HCT116 (cell line): ENCODE measurements at places on chromosomes 1 and 21.
A peak's percentile ranks its signal among the peaks of the same experiment; 100 is the strongest.

DNA sequence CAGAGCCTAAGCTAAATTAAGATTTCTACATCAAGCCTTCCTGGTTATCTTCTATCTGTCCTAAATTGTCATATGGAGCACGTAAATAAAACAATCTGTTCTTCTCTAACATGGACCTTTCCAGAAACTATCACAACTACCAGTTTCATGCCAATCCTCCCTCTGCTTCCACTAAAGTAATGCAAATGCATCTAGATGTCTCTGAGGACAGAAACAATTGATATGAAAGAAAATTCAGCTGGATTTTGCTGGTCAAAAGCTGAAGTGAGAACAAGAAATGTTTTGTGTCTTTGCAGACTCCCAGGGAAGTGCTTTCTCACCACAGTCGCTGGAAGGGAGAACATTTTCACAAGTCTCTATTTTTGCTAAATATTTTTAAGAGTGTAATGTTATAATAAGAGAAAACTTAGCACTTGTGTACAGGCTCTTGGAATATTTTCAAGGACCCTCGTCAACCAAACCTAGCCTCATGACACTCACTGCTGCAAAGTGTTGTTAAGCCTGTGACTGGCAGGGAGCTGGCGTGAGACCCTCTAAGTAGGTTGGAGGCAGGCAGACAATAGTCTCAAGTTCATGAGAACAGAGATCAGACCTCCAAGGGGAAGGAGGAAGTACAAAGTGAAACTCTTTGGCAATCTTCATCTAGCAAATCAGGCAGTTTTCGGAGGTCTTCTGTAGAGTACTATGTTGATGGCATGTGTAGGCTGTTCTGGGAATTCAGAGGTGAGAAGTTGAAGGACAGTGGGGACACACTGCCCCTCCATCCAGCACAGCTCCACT is 38.8 kb downstream of the DNASE2B start:
- H3K27me3 ChIP-seq: no peaks in the 10 kb centered on the region
- H3K4me3 ChIP-seq: no peak overlapping the region
- H3K27ac ChIP-seq: no peak overlapping the region

DNA sequence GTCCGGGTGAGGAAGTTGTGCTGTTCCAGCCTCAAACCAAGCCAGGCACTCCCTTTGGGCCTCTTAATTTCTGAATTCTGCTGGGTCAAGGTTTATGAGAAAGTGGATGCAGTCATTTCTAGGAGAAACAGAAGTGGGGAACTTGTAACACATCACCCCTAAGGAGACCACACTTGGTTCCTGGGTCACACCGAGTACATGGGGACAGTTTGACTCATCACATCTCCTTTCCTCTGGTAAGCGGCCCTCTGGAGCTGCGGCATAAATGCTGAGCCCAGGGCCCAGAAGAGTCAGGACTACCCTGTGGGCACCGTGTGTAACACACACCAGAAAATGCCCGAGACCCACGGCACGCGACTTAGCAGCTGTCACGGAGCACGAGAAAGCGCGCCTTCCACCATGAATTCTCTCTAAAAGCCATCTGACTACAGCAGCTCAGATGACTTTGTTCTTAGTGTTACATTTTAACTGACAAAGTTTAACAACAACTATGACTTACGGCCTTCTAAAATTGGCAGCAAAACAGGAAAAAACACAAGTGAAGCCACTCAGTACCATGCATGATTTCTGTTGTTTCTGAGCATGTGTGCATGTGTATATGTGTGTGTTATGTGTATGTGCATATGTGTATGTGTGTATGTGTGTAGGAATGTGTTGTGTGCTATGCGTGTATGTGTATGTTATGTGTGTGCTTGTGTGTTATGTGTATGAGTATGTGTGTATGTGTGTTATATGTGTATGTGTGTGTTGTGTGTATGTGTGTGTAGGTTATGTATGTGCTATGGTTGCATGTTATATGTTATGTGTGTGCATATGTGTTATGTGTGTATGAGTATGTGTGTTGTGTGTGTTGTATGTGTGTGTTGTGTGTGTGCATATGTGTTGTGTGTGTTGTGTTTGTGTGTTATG is 50.8 kb downstream of the TOMM20 start:
- no peak overlapping the region for H3K27ac ChIP-seq
- H3K27me3 ChIP-seq: no peaks in the 10 kb centered on the region; the same call in 1 of the 2 replicates
- H3K4me3 ChIP-seq: no peak overlapping the region
- no peaks in the 10 kb centered on the region for H3K36me3 ChIP-seq
- DNase-seq: no peak

DNA sequence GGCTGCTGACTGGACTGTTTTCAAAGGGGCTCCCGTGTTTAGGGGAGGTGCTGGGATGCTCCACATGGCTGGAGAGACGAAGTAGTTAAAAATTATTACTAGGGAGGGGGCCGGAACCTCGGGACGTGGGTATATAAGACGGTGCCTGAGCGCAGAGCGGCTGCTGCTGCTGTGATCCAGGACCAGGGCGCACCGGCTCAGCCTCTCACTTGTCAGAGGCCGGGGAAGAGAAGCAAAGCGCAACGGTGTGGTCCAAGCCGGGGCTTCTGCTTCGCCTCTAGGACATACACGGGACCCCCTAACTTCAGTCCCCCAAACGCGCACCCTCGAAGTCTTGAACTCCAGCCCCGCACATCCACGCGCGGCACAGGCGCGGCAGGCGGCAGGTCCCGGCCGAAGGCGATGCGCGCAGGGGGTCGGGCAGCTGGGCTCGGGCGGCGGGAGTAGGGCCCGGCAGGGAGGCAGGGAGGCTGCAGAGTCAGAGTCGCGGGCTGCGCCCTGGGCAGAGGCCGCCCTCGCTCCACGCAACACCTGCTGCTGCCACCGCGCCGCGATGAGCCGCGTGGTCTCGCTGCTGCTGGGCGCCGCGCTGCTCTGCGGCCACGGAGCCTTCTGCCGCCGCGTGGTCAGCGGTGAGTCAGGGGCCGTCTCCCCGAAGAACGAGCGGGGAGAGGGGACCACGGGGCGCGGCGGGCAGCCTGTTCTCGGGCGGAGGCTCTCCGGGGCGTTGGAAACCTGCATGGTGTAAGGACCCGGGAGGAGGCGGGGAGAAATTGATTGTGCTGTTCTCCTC is at the start of gene CHODL:
Gene CHODL (plus strand): TSS at position 163 of the 793 bp plus-strand sequence. CDS start 391 bp downstream, at position 554.
- H3K27ac ChIP-seq: no peak within 1 kb of the TSS
- no peak within 1 kb of the TSS for H3K4me3 ChIP-seq
- no peaks in the 10 kb centered on the region for H3K4me1 ChIP-seq
- DNase-seq: no peak
- H3K36me3 ChIP-seq: no peaks in the 10 kb centered on the region

DNA sequence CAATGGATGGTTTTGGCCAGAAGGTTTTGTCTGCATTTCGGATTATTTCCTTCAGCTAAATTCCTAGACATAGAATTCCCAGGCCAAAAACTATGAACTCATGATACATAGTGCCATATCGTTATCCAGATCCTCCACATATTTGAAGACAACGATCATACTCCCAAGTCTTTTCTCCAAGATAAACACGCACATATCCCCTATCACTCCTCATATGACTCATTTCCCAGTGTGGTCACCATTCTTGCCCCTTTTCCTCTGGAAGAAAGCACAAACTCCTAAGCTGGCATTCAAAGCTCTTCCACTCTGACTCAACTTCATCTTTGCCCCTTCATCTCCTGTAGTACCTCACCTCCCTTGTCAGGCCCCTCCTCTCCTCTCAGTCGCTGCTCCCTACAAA is 277.6 kb downstream of the PLPP3 start:
- no peaks in the 10 kb centered on the region for H3K36me3 ChIP-seq
- DNase-seq: no peak
- H3K27me3 ChIP-seq: no peaks in the 10 kb centered on the region
- H3K4me3 ChIP-seq: no peak overlapping the region

DNA sequence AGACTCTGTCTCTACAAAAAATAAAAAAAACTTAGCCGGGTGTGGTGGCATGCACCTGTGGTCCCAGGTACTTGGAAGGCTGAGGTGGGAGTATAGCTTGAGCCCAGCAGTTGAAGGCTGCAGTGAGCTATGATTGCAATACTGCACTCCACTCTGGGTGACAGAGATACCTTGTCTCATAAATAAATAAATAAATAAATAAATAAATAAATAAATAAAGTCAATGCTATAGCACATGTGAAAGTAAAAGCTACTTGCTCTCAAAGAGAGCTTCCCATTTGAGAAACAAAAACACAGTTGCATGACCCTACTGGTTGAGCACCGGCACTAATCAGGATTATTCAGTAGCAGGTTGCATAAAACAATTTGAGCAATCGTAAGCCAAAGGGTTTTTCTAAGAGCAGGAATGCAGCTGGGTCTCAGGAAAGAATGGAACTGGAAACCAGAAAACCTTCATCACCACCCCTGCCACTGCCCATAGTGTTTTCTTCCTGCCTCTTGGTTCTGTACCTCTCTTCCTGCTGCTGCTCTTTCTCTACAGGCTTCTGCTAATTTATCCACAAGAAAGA is 29.3 kb upstream of the DNAH14 start:
- no peak for DNase-seq
- H3K27ac ChIP-seq: no peak overlapping the region
- no peaks in the 10 kb centered on the region for H3K36me3 ChIP-seq
- no peaks in the 10 kb centered on the region for H3K4me1 ChIP-seq

DNA sequence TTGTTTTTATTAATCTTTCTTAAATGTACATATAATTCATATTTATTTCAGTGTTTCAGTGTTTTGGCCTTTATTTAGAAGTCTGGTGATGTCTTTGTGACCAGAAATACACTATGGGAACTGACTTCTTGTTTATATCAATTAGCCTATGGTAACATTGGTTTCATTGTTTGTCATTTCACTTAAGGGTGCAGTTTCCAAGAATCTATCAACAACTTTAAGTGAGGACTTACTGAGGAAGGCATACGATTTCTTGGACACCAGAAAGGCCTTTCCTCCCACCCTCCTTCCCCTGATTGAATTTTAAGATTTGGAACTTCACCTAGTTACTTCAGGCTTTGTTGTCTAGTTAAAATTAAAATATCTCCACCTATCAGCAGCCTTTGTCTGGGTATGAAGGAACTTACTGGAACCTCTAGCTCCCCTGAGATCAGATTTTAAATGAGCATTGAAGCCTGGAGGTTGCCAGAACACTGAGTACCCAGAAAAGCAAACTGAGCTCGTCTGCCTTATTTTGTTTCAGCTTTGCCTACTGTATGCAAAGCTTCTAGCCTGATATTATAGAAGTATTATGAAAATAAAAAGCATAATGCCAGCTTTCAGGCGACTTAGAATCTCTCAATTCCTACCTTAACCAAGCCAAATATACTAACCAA is 34.2 kb downstream of the HLCS start:
- H3K36me3 ChIP-seq: 0 out of 2 replicates have a peak, but pooled peaks cover 3% of the 10 kb centered on the region
- no peaks in the 10 kb centered on the region for H3K27me3 ChIP-seq
- DNase-seq: no peak
- no peak overlapping the region for H3K27ac ChIP-seq
- H3K4me3 ChIP-seq: no peak overlapping the region
- H3K4me1 ChIP-seq: no peaks in the 10 kb centered on the region

DNA sequence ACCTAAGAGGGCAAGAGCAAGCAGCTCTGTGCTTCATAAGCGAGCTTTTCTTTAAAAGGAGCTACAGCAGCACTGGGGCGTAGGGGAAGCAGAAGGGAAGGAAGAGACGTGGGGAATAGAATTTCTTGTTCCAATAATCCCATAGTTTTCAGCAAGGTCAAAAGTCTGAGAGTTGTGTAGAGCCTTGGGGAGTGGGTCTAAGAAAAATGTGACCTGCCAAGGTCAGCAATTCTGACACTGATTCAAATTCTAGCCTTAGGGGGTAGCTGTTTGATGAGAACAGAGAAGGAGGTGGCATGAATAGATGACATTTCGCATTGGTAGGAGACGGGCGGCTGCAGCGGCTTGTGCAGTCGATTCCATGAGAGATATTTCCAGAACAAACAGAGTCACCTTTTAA is 22.4 kb downstream of the PRRX1 start:
- H3K4me1 ChIP-seq: no peaks in the 10 kb centered on the region
- no peak overlapping the region for H3K27ac ChIP-seq
- H3K4me3 ChIP-seq: no peak overlapping the region
- no peaks in the 10 kb centered on the region for H3K27me3 ChIP-seq
- DNase-seq: no peak
- H3K36me3 ChIP-seq: no peaks in the 10 kb centered on the region

DNA sequence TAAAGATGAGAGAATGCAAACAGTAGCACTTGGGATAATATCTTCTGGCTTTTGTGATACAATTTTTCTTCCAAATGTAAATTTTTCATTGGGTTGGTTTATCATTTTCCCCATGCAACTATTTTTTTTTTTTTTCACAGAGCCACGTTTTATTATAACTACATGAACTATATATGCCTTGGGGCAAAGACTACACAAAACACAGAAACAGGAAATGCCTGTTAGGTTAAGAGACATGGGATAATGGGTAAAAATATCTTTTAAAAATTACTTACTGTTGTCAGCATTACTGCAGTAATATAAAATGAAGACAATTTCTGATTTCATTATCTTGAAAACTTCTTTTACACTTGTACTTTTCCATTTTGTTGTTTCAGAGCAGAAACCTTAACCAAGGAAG is 74.6 kb downstream of the DISP1 start:
- DNase-seq: no peak
- no peak overlapping the region for H3K4me3 ChIP-seq
- H3K27me3 ChIP-seq: no peaks in the 10 kb centered on the region
- no peaks in the 10 kb centered on the region for H3K36me3 ChIP-seq
- H3K27ac ChIP-seq: no peak overlapping the region

DNA sequence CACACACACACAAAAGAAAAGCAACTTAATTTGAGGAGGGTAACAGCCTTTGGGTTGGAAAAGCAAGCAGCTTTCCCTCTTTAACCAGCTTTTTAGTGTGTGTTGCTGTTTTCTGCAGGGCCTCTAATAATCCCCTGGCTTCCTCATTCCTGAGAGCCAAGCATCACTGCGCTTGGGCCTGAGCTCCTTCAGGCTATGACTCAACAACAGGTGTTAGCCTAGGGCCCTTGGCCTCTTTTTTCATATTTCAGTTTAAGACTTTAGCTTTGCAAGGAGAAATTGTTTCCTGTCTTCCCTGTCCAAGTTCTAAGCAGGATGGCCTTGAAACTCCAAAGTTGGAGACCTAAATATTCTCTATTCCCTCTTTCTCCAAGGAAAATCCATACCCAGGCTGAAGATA is 26.2 kb upstream of the SNX27 start:
- DNase-seq: peak; percentile 37
- H3K4me1 ChIP-seq: peaks cover 21% of the 10 kb centered on the region
- 0 out of 2 replicates have a peak, but pooled peaks cover 3% of the 10 kb centered on the region for H3K36me3 ChIP-seq
- peak overlapping the region; percentile 38; the same call in 1 of the 2 replicates for H3K27ac ChIP-seq

DNA sequence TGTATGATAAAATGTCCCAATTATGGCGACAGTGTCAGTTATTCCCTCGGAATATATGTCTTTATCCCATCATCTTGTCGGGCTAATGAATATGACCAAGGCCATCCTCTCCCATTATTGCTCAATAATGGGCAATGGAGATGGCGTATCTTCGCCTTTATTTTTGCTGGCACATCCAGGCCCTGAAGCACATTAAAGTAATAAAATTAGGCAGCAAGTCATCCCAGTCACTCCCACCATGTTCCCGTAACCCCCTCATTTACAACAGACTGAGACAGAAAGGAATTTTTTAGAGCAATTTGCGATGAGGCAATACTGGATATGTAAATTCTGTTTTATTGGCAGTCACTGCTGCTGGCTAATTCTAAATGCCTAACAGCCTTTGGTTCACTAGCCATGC is 35.3 kb downstream of the CLIC6 start:
- no peak overlapping the region for H3K4me3 ChIP-seq
- DNase-seq: no peak
- H3K27me3 ChIP-seq: no peaks in the 10 kb centered on the region
